Activated B cell treated with CpG ODN at 0.5 μM for 24 hours (primary cell): ENCODE measurements at places on chromosomes 2 and 18. TPM values are rescaled to one million over a fixed set of nuclear protein-coding genes. Genes with fewer than 3 reads are reported as not detected.

DNA sequence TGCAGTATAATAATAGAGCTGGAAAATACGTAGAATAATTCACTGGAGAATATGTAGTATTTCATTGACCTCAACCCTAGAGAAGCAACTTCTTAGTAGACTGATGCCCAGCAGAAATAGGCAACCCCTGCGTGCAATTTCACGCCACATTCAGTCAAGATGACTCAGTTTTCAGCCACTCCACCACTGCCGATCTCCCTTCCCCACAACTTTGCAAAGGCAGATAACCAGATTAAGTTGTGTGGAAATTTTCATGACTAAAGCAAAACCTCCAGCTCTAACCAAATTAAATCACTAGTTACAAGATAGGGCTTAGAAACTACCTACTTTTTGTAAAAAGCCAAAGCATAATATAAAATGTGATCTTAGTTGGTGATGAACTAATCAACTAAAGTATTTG, 63.3 kb upstream of the STK17B start:
- DNase-seq: no peak

GRCh38 chr2:226211439-226211838, 588.2 kb downstream of the IRS1 start:
- no peak for DNase-seq

DLX1 gene
- not detected in 2 replicates for total RNA-seq

GRCh38 chr2:107729440-107729839, 97.3 kb upstream of the RGPD4 start:
- DNase-seq: no peak

- DNase-seq: no peak
Observed at GRCh38 chr2:235852526-235852920, 315.7 kb downstream of the GBX2 start.

DNA sequence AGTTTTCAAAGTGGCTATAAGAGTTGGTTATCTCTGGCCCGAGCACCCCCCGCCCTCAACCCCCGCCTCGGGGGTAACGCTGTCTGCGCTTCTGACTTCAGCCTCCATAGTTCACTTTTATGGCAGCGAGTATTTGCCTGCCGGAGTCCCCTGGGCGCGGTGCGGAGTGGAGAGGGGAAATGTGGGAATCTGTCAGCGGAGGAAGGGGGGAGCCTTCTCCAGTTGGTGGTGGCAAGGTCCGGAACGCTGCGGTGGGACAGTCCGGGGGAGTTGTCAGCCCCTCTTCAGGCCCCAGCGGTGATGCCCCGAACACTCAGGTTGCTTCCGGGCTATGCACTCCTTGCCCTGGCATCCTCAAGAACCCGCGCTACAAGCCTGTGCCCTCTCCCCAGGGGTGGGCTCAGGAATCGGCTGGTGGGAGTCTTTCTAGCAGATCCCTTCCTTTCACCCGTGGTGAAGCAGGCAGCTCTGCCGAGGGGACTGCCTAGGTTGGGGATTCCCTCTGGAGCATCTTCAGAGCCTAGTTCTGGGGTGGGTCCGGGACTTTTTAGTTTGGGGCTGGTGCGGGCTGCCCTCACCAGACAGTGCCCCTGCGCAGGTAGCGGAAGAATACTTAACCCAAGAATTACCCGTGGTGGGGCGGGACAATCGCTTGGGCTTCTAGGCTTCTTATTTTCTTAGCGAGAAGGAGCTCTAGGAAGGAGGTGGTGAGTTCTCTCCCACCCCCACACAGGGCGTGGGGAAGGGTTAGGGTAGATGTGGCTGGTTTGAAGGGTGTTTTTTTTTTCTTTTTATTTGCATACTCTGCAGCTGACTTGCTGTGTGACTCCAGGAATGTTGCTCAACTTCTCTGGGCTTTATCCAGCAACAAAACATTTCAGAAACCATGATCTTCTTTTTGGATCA, 1.6 kb downstream of the ATOH8 start:
- no peak for DNase-seq

GRCh38 chr2:61693744-61694143, 155.6 kb upstream of the XPO1 start:
- no peak for DNase-seq

DNA sequence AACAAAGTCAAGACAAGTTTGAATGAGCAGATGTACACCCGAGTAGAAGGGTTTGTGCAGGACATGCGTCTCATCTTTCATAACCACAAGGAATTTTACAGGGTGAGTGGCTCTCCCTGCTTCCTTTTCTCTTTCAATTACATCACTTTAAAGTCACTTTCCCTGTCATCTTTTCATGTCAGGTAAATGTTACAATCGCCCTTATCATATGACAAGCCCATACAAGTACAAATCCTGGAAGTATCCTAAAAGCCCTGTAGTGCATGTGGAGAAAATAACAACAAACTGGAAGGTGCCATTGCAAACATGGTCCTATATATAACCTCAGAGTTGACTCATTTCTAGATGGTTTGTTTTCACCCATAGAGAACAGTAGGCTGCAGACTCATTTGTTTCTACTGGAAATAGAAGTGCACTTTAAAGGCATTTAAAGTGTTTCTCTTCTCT, 126.0 kb downstream of the SP100 start:
- DNase-seq: no peak
